ENCODE measurements at places on chromosomes 2 and 18. TPM values are rescaled to one million over a fixed set of nuclear protein-coding genes. Genes with fewer than 3 reads are reported as not detected.

The SNORC gene
- 4.2 TPM for total RNA-seq

The GTF2A1L gene
- 2.8 TPM for total RNA-seq

The NOL4 gene
- 43.4 TPM for total RNA-seq

The CLEC4F gene
- not detected for total RNA-seq

The ZC3H6 gene
- total RNA-seq, result 25.8 TPM

The IGFBP5 gene
- total RNA-seq, result 60.9 TPM

The DNAJC5G gene
- 1.3 TPM for total RNA-seq

The PROKR1 gene
- total RNA-seq, result 2.7 TPM

The ITGB6 gene
- total RNA-seq, result 0.27 TPM

The ITM2C gene
- total RNA-seq, result 70.3 TPM

The UGT1A5 gene
- not detected for total RNA-seq

The BIRC6 gene
- total RNA-seq, result 288 TPM

The LRRC30 gene
- total RNA-seq, result not detected

The REG3A gene
- total RNA-seq, result 0.45 TPM

The SPP2 gene
- total RNA-seq, result not detected

The RAB27B gene
- 17.4 TPM for total RNA-seq

The PSTPIP2 gene
- total RNA-seq, result 2.4 TPM

The STARD6 gene
- total RNA-seq, result not detected

The GCG gene
- total RNA-seq, result not detected

The MBD2 gene
- total RNA-seq, result 19.7 TPM

- DNase-seq, result no peak
Measured at GRCh38 chr2:38697116-38697840, 31.4 kb downstream of the GALM start.

DNA sequence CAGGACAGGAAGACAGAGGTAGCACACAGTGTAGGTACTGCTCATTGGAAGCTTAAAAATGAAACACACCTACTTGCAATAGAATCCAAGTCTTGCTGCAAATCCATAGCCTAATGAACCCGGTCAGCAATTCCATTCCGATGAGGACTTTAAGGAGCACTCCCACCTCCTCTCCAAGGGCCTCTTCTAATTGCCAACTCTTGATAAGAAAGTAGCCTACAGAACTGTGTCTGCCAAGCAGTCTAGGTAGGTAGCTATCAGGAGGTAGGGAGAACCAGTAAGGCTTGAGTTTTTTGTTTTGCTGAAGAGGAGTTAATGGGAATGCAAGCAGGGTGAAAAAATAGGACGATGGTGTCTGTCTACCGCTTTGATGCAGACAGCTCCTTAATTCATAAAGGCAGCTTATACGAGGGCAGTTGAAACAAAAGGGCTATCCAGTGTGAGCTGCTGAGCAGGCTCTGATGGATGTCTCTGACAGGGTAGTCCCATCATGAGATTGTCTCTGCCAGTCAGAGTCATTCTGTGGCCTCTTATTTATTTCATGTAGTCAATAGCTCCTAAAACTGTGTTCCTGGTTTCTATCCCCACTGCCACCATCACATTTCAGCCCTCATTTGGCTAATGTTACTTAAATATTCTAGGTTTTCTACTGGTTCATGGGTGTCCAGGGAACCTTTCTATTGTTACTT lies 155.6 kb upstream of the DNMT3A start:
- DNase-seq, result no peak

- DNase-seq, result no peak
Measured at GRCh38 chr2:17615728-17616351, 75.3 kb downstream of the VSNL1 start.

- DNase-seq, result no peak
Measured at GRCh38 chr2:34306745-34307144, 707.6 kb upstream of the FAM98A start.

GRCh38 chr18:5943514-5943913 lies 48.2 kb upstream of the TMEM200C start:
- no peak for DNase-seq

- no peak for DNase-seq
Measured at GRCh38 chr2:174836995-174837390, 72.7 kb upstream of the CHRNA1 start.

DNA sequence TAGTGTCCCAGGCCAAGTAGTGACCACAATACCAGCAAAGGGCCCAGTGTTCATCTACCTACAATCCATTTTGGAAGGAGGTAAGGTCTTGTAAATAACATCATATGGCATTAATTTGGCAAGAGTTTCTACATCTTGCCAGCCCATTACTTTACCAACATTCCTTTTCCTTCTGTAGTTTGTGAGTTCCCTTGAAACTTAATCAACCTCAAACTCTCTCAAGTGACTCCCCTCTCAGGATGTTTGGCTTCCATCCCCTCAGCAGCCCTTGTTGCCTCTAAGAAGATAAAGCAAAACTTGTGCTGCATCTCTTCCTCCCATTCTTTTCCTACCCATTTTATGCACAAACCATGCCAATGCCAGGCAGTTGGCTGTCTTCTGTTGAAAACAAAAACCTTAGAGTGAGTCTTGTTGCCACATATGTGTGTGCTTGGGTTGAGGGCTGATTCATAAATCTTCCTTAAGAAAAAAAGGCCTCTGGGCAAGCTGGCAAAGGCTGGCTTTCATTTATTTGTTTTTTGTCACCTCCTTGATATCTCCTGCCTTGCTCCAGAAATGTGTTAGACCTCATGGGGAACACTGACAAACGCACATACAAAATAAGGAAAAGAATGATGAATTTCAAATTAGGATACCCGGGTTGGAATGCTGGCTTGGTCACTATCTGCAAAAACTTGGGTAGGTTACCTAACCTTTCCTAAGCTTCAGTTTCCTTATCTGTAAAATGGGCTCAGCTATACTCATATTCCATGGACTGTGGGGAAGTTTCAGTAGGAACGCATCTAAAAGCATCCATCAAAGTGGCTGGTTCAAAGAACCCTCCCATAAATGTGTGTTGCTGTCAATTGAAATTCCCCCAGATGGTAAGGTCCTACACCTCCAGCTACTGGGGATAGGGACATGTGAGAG lies 29.4 kb upstream of the ST3GAL5 start:
- no peak for DNase-seq

DNA sequence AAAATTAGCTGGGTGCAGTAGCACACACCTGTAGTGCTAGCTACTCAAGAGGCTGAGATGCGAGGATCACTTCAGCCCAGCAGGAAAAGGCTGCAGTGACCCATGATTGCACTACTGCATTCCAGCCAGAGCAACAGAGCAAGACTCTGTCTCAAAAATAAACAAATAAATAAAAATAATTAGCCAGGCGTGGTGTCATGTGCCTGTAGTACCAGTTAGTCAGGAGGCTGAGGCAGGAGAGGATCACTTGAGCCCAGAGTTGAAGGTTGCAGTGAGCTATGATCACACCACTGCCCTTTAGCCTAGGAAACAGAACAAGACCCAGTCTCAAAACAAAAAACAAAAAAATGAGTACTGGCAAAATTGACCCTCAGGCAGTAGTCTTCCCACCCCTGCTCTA lies 61.9 kb upstream of the PPP1CB start:
- DNase-seq, result no peak

- DNase-seq, result no peak
Measured at GRCh38 chr18:68262690-68263294, 452.1 kb downstream of the TMX3 start.

- no peak for DNase-seq
Measured at GRCh38 chr2:42079737-42080287, 32.0 kb downstream of the PKDCC start.

- no peak for DNase-seq
Measured at GRCh38 chr18:48719388-48719787, 180.6 kb downstream of the CTIF start.

GRCh38 chr18:30970196-30970816 lies 72.2 kb downstream of the DSC3 start:
- peak; percentile 6 for DNase-seq

DNA sequence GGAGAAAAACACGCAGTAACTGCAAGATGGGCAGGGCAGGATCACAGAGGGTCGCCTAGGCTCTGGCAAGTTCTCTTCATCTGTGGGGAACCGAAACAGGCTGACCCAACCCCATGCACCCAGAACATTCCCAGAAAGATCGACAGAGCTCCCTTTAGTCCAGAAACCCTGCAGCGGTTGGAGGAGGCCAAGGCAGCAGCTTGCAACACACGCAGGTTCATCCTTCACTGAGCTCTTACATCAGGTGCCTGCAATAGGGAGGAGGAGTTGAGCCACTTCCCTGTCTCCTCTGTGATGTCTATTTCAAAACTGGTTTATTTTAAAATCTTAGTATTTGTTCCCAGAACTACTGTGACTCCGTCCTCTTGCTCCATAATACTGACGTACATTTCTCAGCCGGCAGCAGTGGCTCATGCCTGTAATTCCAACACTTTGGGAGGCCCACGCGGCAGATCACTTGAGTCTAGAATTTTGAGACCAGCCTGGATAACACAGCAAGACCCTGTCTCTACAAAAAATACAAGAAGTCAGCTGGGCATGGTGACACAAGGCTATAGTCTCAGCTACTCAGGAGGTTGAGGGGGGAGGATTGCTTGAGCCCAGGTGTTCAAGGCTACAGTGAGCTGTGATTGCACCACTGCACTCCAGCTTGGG lies 11.5 kb upstream of the SLC11A1 start:
- no peak for DNase-seq

DNA sequence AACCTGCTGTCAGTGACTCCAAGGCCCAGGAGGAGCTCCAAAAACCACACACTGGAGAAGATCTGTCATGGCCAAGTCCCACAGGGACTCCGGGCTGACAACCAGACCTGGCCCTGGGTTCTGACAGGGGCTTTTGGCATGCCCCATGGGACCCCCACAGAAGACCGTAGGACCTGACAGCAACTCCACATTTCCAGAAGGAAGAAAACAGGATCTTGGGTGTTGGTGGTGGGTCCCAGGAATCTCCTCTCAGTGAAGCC lies 275.9 kb upstream of the HS6ST1 start:
- no peak for DNase-seq

GRCh38 chr2:110170102-110170501 lies 34.7 kb downstream of the NPHP1 start:
- no peak for DNase-seq

DNA sequence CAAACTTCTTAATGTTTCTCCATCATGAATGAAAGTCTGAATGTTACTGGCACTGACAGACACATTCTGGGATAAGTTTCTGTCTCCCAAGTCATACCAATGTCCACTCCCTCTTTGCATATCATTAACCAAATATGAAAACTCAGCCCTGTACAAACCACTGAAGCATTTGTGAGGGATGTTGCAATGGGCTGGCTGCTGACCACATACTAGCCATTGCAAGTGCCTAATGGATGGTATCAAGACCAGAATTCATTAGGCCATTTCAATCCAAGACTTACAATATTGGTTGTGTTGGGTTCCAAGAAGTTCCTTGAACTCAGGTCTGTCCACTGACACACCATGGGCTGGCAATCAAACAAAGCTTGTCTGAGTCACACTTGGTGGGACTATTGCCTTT lies 73.8 kb downstream of the CBLN2 start:
- DNase-seq, result no peak

DNA sequence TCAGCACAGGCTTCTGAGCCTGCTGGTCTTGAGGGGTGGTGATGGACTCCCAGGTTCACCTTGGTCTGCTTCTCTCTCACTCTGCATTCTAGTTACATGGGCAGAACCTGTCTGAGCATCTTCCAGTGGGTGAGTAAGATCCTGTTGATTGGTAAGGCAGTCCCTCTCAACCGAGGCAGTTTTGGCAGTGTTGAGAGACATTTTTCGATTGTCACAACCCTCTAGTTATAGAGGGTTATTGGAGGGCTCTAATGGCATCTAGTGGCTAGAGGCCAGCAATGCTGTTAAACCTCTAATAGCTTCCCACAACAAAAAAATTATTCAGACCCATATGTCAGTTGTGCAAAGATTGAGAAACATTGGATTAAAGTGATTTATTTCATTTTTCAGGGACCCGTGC lies 9.3 kb upstream of the MGAT5 start:
- DNase-seq, result no peak

DNA sequence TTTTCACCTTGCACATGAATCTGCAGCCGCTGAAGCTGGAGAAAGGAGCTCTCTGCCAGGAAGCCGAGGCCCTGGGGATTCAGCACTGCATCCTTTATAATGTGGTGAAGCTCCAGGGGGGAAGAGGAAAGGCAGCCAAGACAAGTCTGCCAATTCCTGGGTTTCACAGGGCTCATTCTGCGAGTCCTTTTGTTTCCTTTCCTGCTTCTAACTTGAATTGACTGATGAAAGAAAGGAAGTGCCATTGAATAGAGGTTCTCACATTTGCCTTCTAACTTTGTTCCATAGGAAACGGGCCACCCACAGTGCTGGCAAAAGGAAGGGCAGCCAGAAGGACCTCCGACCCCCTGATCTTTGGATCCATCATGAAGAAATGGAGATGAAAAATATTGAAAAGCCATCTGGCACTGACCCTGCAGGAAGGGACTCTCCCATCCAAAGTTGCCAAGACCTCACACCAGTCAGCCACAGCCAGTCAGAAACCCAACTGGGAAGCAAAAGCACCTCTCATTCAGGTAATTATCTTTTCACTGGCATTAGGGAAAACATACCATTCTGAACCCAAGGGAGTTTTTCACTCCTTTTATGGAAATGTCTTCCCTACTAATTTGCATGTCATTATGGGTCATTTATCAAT lies 765.4 kb downstream of the MBD2 start:
- DNase-seq, result peak; percentile 10

DNA sequence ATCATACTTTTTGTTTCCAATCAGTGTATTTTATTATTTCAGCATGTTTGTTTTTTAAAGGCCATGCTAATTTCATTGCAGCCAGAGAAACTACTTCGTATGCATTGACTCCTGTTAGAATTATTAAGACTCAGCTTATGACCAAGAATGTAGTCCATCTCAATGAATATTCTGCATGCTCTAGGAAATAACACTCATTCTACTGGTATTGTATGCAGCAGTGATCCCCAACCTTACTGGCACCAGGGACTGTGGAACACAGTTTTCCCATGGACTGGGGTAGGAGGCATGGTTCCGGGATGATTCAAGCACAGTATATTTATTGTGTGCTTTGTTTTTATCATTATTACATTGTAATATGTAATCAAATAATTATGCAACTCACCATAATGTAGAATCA lies 356.9 kb downstream of the DSEL start:
- DNase-seq, result no peak

GRCh38 chr2:2561346-2562095 lies 230.4 kb upstream of the MYT1L start:
- no peak for DNase-seq

DNA sequence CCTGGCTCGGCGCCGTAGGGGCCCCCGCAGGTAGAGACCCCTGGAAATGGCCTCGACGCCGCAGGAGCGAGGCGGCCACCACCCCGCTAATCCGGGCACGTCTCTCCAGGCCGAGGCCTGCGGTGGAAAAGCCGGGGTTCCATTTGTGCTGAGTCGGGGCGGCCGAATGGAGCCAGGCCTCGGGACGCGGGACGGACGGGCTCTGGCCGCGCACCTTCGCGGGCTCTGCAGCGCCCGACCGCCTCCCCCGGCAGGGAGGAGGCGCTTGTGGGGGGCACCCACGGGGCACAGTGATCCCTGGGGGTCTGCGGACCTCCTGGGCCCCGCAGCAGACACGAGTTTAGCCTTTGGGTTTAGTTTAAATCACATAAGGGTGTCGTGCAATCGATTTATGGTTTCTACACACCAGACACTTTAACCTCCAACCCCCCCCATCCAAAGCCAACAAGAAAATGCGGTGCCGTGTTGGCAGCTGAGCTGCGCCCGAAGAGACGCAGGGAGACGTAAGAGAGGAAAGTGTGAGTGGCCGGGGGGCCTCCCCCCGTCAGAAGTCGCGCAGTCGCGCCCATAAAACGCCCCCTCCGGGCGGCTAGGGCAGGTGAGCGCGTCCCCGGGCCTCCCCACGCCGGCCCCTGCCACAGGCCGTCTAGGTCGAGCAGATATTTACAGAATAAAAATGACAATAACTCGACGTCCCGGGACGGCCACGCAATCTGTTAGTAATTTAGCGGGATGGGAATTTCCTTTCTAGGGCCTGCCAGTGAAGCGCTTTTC lies 1.0 kb upstream of the NFATC1 start:
- no peak for DNase-seq
